ENCODE measurements at places on chromosomes 1 and 21. TPM values are rescaled to one million over a fixed set of nuclear protein-coding genes. Genes with fewer than 3 reads are reported as not detected.

DNA sequence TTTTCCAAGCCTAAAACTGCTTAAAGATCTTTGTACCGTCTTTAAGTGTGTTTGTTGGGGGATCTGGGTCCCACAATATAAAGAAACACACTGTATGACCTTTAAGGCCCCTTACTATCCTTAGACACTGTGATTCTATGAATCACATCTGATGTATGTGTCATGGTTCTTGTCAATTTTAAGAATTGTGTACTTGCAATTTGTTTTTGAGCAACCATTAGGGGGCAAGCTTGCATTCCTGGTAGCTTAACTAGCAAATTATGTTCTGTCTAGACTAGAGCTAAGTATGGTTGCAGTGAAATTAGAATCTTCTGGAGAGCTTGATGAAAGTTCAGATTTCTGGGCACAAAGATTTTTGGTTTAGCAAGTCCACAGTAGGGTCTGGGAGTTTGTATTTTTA is 219.5 kb downstream of the TPR start:
- peak; percentile 39 for DNase-seq

DNA sequence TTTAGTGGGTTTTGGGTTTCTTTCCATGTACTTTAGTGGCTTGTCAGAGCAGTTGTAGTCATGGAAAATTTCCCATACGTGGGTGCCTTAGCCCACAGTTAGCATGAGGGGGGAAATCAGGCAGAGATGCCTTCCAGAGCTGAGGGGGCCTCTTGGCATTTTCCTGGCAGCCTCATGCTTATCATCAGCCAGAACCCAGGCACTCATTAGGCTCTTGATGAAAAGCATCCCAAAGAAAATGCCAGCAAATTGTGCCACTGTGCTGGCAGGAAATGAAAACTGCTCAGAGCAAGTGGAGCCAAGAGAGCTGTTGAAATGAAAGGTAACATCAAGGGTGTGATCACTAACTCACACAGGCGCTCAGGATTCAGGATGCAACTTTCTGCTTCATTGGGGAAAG is 128.0 kb downstream of the TNNI3K start:
- DNase-seq: no peak

GRCh38 chr1:150151291-150152181 is 1.8 kb downstream of the PLEKHO1 start:
- DNase-seq: no peak

Gene TDRD5
- total RNA-seq: 2.4 TPM

GRCh38 chr1:229070168-229070567 is 200.7 kb upstream of the RAB4A start:
- DNase-seq: no peak

DNA sequence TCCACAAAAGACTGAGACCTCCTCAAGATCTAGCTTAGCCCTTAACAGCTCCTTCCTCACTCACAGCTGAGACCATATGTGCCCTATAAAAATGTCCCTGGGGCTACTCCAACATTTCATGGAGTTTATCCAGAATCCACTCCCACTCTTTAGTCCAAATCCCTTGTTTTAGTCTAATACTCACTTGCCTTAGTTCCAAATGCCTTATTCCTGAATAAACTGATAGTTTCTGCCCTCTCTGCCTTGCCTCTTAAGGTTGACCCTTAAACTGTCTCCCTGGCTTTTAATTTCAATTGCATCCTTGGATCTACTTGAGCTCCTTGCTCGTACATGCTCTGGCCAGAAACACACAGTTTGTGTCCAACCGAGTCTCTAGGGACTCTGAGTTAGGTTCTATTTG is 47.3 kb upstream of the LYPLAL1 start:
- no peak for DNase-seq

- DNase-seq: no peak
Measured at GRCh38 chr1:19866758-19867157, 15.4 kb upstream of the OTUD3 start.

DNA sequence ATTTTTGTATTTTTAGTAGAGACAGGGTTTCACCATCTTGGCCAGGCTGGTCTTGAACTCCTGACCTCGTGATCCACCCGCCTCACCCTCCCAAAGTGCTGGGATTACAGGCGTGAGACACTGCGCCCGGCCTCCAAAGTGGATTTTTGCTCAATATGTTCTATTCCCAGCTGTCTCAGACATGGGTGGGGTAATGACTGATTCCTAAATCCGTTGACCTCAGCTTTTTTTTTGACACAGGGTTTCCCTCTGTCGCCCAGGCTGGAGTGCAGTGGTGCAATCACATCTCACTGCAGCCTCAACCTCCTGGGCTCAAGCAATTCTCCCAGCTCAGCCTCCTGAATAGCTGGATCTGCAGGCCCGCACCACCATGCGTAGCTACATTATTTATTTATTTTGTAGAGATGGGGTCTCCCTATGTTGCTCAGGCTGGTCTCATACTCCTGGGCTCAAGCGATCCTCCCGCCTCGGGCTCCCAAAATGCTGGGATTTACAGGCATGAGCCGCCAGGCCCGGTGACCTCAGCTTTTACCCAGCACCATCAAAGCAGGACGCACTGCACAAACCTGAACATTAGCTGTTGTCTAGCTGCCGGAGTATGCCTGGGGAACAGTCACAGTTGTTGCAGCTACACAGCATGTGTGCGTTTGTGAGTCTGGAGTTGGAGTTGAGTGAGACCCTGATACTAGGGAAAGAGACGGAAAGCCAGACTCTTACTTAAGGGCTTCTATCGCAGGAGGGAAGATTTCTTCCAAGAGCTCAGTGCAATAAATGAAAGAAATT is 43.7 kb upstream of the PSEN2 start:
- no peak for DNase-seq

- no peak for DNase-seq
Measured at GRCh38 chr21:41952568-41953248, 1.1 kb downstream of the C2CD2 start.

- DNase-seq: no peak
Measured at GRCh38 chr1:199291022-199291740, 652.3 kb downstream of the PTPRC start.

- no peak for DNase-seq
Measured at GRCh38 chr1:183147735-183148134, 38.3 kb upstream of the LAMC2 start.

Gene TBX15
- 1.9 TPM for total RNA-seq

GRCh38 chr1:233677690-233678354 is 63.9 kb downstream of the KCNK1 start:
- no peak for DNase-seq

Gene DIO1
- total RNA-seq: 0.28 TPM

DNA sequence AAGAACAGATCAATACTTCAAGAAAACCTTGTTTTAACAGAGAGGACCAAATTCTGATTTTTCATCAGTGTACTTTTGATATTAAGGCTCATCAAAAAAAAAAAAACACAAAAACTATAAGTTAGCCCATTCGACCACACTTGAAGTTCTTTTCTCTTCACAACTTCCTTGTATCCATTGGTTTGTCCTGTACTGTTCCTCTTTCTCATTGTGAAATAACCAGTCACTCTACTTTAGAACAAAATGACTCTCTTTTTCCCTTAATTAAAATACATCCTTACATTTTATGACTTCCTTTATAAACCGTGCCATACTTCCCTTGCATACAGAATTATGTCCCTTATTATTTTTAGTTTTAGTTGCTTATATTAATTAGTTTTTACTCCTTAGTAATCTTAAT is 8.4 kb downstream of the QSOX1 start:
- DNase-seq: no peak

Gene SH3BGR
- total RNA-seq: 1.7 TPM

Gene CLDN17
- not detected for total RNA-seq

- DNase-seq: no peak
Measured at GRCh38 chr1:161082483-161082882, 6.9 kb downstream of the NECTIN4 start.

GRCh38 chr1:61538228-61538627 is 186.7 kb downstream of the TM2D1 start:
- DNase-seq: no peak

Gene RGS8
- not detected for total RNA-seq
